Stimulated activated CD4-positive, alpha-beta T cell treated with anti-CD3 and anti-CD28 coated beads, TNF-alpha, amount 100 ng/mL, for 1 hour (primary cell): ENCODE measurements at places on chromosomes 6 and 20.

- DNase-seq, result no peak
Measured at GRCh38 chr6:23305325-23305943, 736.1 kb downstream of the HDGFL1 start.

- DNase-seq, result no peak
Measured at GRCh38 chr6:38310061-38310460, 329.7 kb downstream of the BTBD9 start.

GRCh38 chr6:33713786-33714185 is 2.3 kb upstream of the UQCC2 start:
- no peak for DNase-seq

GRCh38 chr6:15796130-15796771 is 133.4 kb upstream of the DTNBP1 start:
- DNase-seq, result no peak

GRCh38 chr20:44400970-44401769 is 45.7 kb downstream of the HNF4A start:
- no peak for DNase-seq

DNA sequence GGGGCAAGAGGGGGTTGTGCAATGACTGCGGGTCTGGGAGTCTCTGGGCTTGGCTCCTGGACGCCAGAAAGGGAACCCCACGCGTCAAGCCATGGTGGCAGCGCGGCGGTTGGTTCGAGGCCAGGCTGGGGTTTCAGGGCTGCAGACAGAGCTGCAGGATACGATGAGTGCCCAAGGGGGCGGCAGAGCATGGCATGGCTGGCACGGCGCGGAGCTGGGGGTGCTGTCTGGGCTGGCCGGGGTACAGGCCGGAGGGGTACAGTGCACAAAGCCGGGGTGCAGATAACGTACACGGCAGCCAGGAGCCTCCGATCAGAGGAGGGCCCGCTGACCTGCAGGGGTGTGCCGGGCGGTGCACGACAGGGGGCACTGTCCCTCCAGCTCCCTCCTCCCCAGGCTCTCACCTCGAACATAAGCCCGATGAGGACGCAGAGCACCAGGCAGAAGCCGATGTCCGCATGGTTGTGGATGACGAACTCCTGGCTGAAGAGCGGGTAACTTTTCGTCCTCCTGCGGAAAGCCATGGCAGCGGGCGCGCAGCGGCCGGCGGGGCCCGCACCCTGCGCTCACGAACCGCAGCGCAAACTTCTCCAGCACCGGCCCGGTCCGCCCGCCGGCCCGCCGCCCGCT is 353 bp downstream of the TRAM2 start:
- peak; percentile 37 for DNase-seq

GRCh38 chr6:139468178-139468819 is 93.9 kb upstream of the CITED2 start:
- no peak for DNase-seq

DNA sequence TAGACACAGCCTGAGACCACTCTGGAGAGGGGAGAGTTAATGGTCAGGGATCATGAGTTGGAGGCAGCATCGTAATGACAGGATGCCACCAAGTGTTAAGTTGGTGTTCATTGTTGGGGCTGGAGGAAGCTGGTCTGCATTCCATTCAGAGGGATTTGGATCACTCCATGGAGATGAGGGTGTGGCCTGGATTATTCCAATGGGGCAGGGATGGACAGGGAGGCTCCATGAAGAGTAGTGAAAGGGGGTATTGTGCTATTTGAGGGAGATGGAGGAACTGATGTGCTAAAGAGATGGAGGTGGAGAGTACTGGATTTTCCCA is 1.1 kb downstream of the SAPCD1 start:
- no peak for DNase-seq

DNA sequence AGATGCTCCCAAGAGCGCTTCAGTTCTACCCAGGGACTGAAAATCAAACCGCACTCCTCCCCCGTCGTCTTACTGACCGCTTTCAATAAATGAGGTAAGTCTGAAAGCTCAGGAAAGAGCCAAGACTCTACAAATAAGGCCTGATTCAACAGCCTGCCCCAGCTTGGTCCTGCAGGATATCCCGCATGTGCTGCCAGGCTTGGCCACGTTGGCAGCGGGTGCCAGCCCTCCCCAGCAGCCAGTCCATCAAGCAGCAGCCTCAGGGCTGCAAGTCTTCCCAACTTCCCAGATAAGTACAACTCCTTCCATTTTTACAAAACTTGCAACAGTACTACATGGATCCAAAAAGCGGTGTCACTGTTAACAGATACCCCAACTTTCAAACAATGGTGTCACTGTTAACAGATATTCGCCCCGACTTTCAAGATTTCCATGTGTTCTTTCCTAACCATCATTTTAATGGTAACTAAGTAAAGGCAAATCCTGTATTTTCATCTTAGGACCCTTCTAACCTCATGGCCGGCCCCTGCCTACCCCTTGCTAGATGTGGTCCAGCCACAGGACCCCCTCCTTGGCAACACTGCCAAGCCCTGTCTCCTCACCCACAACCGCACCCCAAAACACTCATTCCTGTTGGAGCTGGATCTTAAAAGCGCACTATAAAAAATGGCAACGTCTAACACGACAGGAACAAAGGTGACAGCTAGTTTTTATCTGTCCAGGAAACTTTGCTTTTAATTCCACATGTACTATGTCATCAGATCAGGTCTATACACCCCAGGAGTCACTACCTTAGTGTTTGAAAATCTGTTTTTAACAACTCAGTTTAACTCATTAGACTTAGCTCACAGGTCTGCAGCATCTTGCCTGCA is 28.0 kb downstream of the DIDO1 start:
- no peak for DNase-seq
